HEK293T (cell line): ENCODE measurements at places on chromosomes 3 and 15.

- DNase-seq, result no peak
Measured at GRCh38 chr15:25800761-25801515, 62.2 kb downstream of the ATP10A start.

DNA sequence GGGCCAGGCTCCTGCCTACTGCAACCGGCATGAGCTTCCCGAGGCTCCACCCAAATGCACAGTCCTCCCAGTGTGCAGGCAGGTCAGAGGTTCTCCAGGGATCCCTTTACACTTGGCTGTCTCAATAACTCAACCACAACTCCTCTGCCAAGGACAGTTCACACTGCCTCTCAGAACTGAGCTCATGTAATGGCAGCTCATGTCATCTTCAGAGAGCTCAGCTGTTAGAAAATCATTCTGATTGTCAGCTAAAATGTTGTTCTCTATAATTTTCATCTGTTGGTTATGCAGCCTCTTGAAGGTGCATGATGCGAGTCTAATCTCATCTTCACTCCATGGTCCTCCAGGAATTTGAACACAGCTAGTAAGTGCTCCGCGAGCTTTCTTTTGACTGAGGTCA is 76.7 kb downstream of the SST start:
- DNase-seq, result no peak

DNA sequence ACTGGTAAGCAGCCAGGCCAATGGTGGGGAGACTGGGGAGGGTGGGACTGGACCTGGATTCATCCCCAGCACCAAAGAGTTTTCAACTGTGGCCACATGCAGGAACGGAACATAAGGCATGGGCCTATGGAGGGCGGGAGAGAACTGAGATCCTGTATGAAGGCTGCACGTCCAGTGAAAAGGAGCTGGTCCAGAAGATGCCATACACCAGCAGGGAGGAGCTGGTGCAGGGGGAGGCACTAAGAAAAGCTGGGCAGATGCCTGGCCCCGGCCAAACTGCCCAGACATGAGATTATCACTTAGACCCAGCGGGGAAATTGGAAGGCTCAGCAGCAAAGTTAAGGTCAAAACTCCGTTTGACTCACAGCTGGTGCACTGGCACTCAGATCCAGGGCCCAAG is 58.1 kb upstream of the MCF2L2 start:
- DNase-seq, result no peak

- no peak for DNase-seq
Measured at GRCh38 chr15:82186719-82187406, 75.7 kb downstream of the EFL1 start.

DNA sequence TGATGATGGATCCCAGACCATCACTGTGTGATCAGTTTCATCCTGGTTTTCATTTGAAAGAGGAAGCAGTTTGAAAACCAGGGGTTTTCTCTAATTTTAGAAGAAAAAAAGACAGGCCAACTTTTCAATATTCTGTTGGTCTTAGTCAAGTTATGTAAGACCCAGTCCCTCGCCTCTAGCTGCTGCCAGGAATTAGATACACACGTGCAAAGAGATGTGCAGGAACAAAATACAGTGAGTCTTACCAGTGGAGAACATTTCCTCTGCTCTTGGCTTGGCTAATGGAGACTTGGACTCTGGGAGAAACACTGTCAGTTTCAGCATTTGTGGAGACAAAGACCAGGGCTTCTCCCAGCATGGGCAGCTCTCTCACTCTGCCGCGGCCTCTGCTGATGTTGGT is 214.9 kb upstream of the C2CD4B start:
- no peak for DNase-seq

DNA sequence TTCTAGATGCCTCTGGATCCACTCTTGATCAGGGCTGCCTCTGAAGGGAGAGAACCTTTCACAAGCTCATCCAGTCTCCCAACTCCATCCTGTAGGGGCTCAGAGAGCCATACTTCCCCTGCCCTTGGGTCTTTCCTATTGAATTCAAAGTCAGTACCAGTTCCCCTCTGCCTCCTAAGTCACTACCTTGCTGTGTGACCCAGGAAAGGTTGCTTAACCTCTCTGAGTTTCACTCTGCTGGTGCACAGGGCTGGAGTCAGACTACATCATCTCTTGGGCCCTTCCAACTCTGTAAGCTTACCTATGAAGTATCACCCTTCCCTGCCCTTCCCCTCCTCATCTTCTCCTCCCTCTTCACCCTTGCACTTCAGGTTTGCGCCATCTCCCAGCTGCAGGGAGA is 117.9 kb downstream of the MEGF11 start:
- DNase-seq, result no peak

- no peak for DNase-seq
Measured at GRCh38 chr15:50353251-50353974, 1.6 kb downstream of the GABPB1 start.

DNA sequence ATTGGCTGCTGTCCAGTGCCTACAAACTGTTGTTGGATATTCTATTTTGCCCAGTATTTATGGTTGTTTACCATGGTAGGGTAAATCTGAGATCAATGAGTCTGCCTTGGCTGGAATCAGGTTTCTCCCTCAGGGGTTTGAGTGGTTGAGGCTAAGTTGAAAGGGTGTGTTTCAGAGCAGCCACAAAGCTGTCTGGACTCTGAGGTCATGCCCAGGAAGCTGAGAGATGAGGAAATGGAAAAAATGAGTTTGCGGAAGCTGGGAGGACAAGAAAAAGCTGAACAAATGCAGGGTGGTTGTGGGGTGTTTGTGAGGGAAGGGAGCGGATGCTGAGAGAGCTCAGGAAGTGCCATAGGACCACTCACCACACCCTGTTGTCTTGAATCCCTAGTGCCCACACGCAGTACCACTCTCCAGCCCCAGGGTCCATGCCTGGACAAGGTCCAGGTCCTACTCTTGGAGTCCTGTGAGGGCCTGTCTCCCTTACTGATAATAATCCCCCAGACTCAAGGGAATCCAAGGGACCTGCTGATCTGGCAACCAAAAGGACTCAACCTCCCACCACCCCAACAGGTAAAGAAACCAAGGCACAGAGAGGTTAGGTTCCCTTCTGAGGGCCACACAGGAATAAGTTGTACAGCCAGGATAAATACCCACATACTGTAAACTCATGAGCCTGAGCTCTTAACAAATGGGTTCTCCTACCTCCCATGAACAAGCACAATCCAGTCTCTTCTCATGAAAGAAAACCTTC is 81.6 kb downstream of the PPCDC start:
- DNase-seq, result peak; percentile 41

- peak; percentile 39 for DNase-seq
Measured at GRCh38 chr3:73056014-73056844, 5.2 kb upstream of the EBLN2 start.

GRCh38 chr15:99977929-99978328 is 244.7 kb upstream of the LYSMD4 start:
- no peak for DNase-seq

DNA sequence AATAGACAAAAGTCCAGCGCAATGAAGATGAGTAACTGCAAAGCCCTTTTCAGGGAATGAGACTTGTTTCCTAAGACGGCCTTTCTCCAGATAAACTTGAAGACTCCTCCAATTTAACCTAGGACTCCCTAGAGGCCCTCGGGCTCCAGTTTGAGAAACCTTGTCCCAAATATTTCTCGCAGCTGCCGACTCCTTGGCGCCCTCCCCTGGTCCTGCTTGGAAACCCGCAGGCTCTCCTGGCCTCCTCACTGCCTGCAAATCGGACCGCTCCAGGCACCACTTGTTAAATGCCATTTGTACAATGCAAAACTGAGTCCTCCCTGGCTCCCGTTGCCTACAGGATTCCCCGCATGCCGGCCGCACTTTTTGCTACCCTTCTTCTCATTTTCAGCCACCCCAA is 36.8 kb downstream of the MUC4 start:
- DNase-seq, result peak; percentile 65

- no peak for DNase-seq
Measured at GRCh38 chr3:193897731-193898180, 238.2 kb upstream of the HES1 start.
